ENCODE measurements at places on chromosomes 7 and 10.
A peak's percentile ranks its signal among the peaks of the same experiment; 100 is the strongest.

GRCh38 chr7:84200859-84201258 is 6.3 kb upstream of the SEMA3A start:
- no peak for DNase-seq

DNA sequence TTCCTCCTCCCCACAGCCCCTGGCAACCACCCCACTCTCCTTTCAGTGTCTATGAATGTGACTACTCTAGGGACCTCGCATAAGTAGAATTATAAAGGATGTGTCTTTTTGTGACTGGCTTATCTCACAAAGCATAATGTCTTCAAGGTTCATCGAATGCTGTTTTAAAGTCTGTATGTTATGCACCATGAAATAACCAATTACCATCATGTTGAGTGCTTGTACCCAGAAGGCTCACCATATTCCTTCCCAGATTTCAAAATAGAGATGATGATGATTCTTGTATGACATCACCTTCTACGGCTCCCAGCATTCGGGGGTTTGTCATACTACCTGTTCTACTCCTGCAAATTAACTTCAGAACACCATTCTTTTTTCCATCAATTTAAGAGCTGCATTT is 11.9 kb downstream of the PKD1L1 start:
- no peak for DNase-seq

GRCh38 chr7:121305109-121305508 is 23.7 kb upstream of the WNT16 start:
- no peak for DNase-seq

DNA sequence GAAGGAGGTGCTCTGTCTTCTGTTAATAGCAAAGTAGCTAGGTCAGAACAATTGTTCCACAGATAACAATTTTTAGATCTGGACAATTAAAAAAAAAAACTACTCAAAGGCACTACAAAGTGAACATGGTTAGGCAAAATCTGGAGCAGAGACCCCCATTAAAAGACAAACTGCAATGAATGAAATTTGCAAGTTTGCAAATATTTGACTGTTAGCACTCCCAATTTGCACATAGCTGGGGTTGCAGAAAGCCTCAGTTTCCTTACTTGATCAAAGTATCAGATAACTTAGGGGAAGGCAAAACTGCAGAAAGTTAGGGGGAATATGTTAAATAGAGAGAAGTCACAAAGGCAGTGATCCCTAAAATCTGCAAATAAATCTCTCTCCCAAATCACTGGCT is 68.3 kb downstream of the DGKI start:
- no peak for DNase-seq

GRCh38 chr7:75842836-75843446 is 29.3 kb upstream of the CCL24 start:
- DNase-seq, result peak; percentile 16

GRCh38 chr7:150877536-150877935 is 25.2 kb downstream of the AOC1 start:
- no peak for DNase-seq

DNA sequence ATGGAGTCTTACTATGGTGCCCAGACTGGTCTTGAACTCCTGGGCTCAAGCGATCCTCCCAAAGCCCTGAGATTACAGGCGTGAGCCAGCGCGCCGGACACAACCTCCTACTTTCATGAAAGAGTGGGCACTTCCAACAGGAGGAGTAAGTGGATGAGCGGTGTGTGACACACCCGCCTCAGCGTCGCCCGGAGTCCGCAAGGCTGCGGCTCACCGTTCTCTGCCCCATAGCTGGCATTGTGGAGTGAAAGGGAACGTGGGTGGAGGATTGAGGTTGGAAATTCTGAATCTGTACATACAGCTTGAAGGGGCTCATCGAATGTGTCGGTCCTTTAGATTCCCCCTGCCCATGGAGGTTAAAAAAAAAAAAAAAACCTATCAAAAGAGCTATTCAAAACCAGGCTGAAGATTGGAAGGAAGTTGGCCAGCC is 524 bp upstream of the PRXL2A start:
- peak; percentile 89 for DNase-seq

- DNase-seq, result peak; percentile 27
Observed at GRCh38 chr10:120833222-120833928, 17.8 kb upstream of the WDR11 start.

- DNase-seq, result no peak
Observed at GRCh38 chr10:61391281-61391680, 61.9 kb downstream of the TMEM26 start.

DNA sequence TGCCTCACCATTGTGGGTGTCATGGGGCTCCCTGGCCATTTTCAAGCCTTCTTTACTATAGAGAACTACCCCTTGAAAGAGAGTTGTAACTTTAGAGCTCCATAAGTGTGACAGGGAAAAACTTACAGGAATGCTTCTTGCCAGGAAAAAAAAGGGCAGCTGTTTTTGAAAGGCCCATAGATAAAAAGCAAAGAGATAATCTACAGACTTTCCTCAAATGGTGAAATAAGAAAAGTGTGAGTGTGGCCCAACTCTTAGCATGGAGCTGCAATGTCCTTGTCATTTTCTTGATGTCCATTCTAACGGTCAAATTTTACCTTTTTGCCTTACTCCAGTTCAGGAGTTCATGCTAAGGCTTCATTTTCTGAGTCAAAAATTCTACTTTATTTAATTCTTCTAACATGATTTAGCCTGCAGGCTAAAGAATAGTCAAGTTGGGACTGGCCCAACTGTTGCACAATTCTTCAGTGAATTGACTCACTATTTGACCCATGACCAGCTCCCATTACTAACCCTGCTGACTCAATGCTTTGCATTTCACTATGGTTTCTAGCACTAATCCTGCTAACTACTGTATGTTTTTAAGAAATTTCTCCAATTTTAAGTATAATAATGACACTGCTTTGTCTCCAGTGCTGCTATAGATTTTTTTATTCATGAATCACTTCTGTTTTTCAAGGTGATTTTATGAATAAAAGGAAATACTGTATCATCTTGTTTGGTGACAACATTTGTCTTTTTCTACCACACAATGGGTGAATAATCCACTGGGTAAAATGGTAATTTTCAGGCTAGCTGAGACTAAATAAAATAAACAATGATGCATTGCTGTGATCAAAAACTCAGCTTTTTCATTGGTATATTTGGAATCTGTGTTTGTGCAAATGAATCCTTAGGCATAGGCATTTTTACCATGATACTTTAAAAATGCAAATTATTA is 41.4 kb upstream of the SGCE start:
- peak; percentile 8 for DNase-seq

Measured in right kidney (tissue), 9 donors.